ENCODE measurements at places on chromosomes 7 and 10.

DNA sequence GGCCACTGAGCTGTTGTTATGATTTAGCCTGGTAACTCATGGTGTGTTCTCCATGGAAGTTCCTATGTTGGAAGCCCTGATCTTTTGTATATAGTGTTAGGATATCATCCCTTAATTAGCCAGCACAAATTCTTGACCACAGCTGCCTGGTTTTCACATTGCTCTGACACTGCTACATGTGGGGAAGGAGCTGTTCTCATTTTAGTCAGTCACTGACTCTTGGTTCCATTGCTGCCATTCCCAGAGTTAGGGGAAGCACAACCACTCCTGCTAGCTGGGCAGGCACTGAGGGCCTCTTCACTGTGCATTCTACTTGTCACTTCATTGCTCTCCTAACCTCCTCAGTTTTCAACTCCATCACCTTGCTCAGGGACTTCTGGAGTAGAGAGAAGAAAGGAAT, 98.4 kb upstream of the GJD4 start:
- no peak for DNase-seq

- DNase-seq = no peak
These were observed 471 bp downstream of the PFKP start for GRCh38 chr10:3067859-3068179.

DNA sequence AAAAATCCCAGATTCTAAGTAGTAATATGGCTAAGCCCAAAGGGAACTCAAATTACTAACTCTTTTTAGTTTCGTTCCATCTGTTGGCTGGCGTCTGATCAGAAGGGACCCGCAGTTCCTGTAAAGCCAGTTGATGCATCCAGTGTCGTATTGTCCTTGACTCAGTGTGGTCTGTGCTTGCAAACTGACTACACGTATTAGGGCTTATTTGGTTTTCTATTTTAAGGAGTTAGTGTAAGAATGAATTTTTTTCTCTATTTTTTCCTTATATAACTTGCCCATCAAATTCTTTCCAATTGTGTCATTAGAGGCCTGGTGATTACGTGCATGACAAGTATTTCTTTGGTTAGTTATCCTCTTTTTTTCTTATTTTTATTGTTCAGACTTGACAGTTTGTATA, 9.7 kb downstream of the ABCA13 start:
- DNase-seq = peak; percentile 73

DNA sequence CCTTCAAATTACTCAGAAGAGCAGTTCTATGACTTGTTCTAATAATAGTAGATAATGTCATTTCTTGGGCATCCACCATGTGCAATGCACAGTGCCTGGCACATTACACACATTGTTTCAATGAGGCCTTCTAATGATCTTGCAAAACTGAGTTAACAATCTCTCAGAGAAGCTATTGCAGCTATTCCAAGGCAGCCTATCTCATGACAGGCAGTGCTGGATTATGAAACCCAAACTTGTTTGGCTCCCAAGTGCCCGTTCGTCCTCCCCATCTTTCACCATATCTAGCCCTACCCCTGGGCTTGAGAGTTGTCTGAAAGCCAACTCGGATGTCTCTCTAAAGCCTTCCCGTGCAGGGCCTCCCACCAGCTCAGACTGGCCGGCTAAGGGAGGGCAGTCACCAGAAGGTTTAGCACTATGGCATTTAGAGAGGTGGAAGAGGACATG, 405.1 kb downstream of the PLXNA4 start:
- DNase-seq = no peak

- no peak for DNase-seq
These were observed 15.5 kb downstream of the TAS2R40 start for GRCh38 chr7:143237366-143237765.

- DNase-seq = no peak
These were observed 253.7 kb downstream of the ARHGAP21 start for GRCh38 chr10:24469993-24470392.

DNA sequence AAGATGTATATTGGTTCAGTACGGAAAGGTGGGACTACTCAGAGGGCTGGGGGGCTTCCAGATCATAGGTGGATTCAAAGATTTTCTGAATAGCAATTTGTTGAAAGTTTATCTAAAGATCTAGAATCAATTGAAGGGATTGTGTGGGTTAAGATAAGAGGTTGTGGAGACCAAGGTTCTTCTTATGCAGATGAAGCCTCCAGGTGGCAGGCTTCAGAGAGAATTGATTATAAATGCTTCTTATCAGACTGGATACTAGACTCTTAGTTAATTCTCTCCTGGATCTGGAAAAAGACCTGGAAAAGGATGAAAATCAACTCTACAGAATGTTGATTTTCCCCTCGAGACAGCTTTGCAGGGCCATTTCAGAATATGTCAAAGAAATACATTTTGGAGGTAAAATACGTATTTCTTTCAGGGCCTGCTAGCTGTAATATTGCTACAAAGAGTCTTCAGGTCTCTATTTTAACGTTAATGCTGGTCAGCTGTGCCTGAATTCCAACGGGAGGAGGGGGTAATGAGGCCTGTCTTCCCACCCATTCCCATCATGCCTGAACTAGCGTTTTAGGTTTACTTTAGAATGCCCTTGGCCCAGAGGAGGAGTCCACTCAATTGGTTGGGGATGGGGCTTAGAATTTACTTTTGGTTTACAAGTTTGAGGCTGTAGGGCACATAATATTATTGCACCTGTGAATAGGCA, 12.8 kb upstream of the GPR15LG start:
- no peak for DNase-seq

Data from fibroblast of skin of right quadriceps (primary cell).